Endothelial cell (in vitro differentiated cells): ENCODE measurements at places on chromosomes 2 and 18. TPM values are rescaled to one million over a fixed set of nuclear protein-coding genes. Genes with fewer than 3 reads are reported as not detected.

Gene EVX2
- total RNA-seq, result not detected

Gene SFTPB
- total RNA-seq, result not detected

- peaks cover 15% of the 10 kb centered on the region for H3K27me3 ChIP-seq
- H3K4me1 ChIP-seq, result peaks cover 27% of the 10 kb centered on the region
- H3K4me3 ChIP-seq, result peak overlapping the region; percentile 81
- H3K27ac ChIP-seq, result no peak overlapping the region
- H3K36me3 ChIP-seq, result peaks cover 8% of the 10 kb centered on the region
These were observed 1.0 kb upstream of the ZEB2 start for GRCh38 chr2:144520756-144521487.

Gene TMEM163
- total RNA-seq, result 150 TPM

- no peak overlapping the region for H3K27ac ChIP-seq
- no peak for DNase-seq
- H3K36me3 ChIP-seq, result peaks cover 3% of the 10 kb centered on the region
- H3K4me1 ChIP-seq, result peaks cover 13% of the 10 kb centered on the region
- no peak overlapping the region for H3K4me3 ChIP-seq
- peaks cover 2% of the 10 kb centered on the region for H3K27me3 ChIP-seq
These were observed 34.7 kb downstream of the LPIN2 start for GRCh38 chr18:2978208-2978607.

Gene TTC32
- total RNA-seq, result 9.4 TPM

DNA sequence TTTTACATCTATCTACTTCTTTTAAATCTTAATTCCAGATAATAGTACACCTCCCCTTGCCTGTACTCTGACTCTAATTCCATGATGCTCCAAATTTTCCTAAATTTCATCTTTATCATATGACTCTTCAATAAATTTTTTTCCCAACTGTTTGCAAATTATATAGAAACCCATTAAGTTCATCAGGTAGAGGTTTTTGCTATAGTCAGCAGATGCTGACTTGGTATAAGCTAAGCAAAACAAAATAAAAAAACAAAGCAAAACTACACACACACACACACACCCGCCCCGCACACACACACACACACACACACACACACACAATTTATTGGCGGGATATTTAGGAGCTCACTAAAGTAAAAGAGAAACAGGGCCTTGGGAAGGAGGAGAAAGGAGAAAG is 1047.8 kb upstream of the FAM98A start:
- no peak for DNase-seq
- no peaks in the 10 kb centered on the region for H3K27me3 ChIP-seq
- no peak overlapping the region for H3K4me3 ChIP-seq
- H3K27ac ChIP-seq, result no peak overlapping the region
- H3K36me3 ChIP-seq, result no peaks in the 10 kb centered on the region
